Right lung (tissue), 10 donors: ENCODE measurements at places on chromosomes 5 and 9.
A peak's percentile ranks its signal among the peaks of the same experiment; 100 is the strongest.

- DNase-seq = no peak
These were observed 181.4 kb upstream of the TRPM3 start for GRCh38 chr9:71302776-71303175.

- no peak for DNase-seq
These were observed 102.5 kb upstream of the PANK3 start for GRCh38 chr5:168681556-168682183.

GRCh38 chr5:36325196-36325595 lies 23.5 kb upstream of the RANBP3L start:
- DNase-seq = no peak

- DNase-seq = no peak
These were observed 166.8 kb downstream of the MUSK start for GRCh38 chr9:110835404-110835803.

- DNase-seq = peak; percentile 47
These were observed 21.2 kb downstream of the DYNC2I2 start for GRCh38 chr9:128635266-128636023.

DNA sequence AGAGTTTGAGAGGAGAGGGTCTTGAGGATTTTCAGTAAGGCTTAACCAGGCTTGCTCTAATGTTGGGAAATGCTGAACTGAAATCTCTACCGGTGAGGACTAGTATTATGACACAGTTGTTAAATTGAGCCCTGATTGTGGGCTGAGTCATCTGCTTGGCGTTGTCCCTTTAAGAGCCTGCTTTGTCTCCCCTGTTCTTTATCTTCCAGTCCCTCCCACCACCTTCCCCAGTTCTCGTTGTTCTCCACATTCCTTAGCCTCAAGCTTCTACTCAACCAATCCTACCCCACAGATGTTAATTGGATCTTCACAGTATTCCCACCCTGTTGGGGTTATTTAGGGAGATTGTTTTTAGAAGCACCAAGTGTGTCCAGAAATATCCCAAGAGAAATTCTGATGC lies 57.6 kb downstream of the ANKRD55 start:
- DNase-seq = no peak

DNA sequence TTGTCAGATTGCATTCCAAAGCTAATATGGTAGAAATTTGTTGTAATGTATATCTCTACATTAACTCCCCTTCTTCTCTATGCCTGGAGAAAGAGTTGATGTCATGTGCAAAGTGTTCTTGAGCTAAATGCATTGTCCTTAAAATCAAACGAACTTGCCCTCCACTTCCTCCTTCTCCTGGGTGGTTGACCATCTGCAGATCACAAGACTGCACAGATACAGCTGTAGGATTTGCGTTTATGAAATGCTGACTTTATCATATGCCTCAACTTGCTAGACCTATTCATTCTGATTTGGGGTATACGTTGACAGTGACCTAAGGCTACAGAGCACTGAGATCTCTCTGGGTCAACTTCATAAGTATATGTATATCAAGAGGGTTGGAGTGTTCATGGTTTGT lies 8.3 kb downstream of the TRIM32 start:
- DNase-seq = no peak

DNA sequence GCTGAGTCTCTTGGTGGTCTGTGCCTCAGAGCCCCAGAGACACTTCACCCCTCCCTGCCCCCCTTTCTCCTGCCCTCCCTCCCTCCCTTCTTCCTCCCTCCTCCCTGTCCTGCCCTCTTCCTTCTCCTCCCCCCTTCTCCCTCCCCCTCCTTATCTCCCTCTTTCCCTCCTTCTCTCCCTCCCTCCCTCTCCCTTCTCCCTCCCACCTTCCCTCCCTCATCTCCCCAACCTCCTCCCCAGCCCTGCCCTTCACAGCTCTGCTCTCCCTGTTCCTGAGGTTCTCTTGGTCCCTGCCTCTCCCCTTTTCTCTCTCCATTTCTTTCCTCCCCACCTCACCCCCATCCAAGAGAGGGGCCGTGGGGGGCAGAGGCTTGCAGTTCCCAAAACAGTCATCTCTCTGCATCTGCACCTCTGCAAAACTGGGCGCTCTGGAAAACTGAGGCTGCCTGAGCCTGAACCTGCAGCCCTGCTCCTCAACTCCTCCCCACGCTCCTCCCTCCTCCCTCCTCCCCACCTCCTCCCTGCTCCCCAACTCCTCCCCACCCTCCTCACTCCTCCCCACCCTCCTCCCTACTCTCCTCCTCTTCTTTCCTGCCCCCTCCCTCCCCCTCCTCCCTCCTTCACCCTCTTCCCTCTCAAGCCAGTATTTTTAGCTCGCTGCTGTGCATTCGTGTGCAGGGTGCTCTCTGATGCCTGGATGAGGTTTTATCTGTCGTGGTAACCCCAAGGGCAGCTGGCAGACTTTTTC lies 219.1 kb downstream of the C9orf50 start:
- DNase-seq = peak; percentile 38

DNA sequence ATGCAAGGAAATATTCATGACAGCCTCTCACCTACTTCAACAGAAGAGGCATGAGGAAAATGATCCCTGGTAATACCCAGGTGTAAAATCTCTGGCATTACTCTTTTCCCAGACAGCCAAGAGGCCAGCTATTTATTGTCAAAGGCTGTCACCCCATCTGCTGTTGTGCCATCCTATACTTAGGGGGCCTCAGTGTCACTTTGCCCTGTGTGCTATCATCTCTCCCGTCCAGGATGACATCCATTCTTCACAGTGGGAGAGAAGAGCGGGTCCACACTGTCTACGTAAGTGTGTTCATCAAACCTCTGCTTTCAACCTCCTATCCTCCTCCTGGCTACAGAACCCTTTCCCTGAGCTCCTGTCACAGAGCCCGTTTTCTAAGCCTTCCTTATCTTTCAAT lies 82.6 kb downstream of the MYO10 start:
- DNase-seq = no peak

GRCh38 chr9:68912561-68912960 lies 101.4 kb downstream of the PRKACG start:
- no peak for DNase-seq

DNA sequence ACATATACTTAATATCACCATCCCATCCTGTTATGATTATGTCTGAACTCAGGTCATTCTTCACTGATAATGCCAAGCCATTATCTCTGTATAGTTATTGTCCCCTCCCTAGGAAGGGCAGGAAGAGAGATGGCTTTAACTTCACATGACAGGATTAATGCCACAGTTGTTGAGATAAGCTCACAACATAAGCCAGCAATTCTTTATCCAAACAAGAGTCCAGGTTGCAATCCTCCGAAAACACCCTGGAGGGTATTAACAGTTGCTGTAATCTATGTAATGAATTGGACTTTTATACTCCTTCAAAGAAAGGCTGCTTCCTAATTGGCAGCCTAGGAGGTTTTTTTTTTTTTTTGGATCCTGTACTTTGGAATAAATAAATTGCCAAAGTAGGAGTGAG lies 779.4 kb downstream of the SEMA5A start:
- peak; percentile 63 for DNase-seq

GRCh38 chr5:44565360-44565759 lies 176.1 kb upstream of the FGF10 start:
- no peak for DNase-seq

DNA sequence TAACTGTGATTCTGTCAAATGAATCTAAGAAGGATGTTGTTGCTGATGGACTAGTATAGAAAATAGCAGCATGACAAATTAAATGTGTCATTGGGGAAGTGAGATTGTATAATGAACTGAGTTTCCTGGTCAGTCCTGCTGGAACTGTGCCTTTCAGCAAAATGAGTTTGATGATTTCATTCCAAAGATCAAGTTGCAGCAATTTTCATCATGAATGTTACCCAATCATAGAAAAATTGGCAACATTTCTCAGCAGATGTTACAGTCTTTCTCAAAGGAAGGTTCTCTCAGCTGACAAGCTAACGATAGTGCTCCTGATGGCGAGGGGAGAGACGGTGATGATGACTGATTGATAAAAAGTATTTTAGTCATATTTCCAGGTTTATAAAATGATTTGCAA lies 10.7 kb downstream of the PCDHAC2 start:
- DNase-seq = peak; percentile 74

GRCh38 chr5:133845271-133845670 lies 123.2 kb downstream of the C5orf15 start:
- DNase-seq = no peak

- no peak for DNase-seq
These were observed 31.2 kb downstream of the LARP1 start for GRCh38 chr5:154786414-154786813.

DNA sequence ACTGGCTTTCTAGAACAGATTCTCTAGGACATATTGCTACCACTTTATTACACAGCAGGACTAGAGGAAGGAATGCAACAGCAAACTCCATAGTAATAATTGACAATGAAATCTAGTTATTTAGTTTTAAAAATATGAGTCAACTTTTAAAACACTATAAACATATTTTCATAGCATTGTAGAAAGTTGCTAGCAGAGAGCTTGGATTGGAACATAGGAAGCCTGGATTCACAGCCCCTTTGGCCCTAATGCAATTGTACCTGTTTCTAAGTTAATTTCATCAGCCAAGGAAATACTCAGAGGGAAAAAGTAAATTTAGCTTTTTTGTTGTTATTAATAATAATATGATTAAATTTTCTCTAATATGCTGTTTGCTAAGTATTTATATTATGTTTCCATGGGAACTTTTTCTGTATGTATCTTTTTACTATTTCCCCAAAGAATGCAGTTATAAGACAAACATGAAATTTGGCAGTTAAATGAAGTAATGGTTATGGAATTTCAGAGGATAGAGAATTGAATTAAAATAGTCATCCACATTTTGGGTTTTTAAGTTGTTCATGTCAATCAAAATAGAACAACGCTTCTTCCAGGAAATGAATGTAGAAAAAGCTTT lies 45.6 kb downstream of the VCAN start:
- DNase-seq = no peak

GRCh38 chr5:111680737-111681413 lies 76.1 kb downstream of the NREP start:
- peak; percentile 92 for DNase-seq

DNA sequence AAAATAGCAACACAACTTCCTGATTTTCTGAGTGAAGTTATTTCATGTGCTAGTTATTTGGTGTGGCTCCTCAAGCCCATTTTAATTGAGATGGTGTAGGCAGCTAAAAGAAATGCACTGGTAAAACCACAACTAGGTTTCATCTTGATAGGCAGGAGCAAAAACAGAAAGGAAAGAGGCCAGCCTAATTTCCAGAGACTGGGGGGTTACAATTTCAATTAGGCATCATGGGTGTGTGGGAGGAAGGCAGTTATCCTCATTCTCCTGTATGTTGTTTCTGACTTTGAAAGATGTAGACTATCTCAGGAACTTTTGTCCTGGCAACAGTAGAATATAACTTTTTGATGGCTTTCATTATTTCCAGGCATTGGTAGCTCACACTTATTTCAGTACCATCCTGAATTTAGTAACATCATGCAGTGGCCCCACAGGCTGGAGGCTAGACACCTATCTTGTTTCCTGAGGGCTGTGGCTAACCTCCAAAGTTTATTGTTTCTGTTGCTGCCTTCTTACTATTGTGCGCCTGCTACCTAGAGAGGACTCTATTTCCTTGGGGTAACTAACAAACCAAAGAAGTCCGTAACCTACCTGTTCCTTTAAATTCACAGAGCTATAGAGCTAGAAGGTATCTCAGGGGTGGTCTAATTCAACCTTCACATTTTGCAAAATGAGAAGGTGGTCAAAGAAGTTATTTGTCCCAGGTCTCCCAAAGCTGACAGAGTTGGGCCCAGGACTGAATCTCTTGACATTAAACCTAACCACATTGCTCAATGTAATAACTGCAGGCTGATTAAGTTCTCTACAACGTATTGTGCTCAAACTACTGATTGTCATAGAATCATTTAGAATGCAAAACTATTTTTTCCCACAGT lies 42.4 kb downstream of the FYB1 start:
- DNase-seq = no peak

GRCh38 chr5:72554897-72555296 lies 47.7 kb upstream of the ZNF366 start:
- no peak for DNase-seq

- DNase-seq = no peak
These were observed 144.4 kb upstream of the TBCA start for GRCh38 chr5:77920359-77921058.

DNA sequence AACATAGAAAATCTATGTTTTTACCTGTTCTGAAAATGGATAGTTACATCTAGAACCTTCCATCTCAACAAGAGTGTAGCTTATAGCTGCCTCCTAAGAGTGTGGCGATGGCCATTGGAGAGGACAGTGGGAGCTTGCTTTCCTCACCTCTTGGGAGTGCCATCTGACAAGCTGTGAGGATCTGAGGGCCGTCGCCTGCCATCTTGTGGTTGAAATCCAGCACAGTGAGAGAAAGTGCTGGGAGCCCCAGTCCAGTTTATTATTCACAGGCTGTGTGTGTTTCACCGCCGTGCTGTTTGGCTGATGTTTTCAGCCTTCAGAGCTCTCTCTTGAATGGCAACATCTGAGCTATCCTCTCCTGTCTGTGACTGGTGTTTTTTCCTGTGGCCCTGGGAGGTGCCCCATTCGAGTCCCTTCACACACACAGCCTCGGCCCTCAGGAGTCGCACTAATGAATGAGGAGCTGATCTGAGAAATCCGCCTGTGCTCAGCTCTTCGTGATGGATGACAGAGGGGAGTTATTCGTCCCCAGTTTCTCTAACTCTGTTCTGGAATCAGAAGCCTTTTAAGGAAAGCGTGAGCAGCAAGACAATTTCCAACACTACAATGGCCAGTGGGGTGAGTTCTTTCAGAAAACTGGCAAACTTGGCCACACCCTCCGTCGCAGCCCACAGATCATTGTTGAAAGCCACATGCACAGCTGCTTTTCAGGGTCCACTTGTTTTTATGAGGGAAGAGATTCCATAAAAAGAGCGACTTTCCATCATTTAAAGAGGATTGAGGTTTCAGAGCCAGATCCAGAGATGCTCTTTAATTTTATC lies 170.3 kb downstream of the PDZD2 start:
- peak; percentile 58 for DNase-seq

DNA sequence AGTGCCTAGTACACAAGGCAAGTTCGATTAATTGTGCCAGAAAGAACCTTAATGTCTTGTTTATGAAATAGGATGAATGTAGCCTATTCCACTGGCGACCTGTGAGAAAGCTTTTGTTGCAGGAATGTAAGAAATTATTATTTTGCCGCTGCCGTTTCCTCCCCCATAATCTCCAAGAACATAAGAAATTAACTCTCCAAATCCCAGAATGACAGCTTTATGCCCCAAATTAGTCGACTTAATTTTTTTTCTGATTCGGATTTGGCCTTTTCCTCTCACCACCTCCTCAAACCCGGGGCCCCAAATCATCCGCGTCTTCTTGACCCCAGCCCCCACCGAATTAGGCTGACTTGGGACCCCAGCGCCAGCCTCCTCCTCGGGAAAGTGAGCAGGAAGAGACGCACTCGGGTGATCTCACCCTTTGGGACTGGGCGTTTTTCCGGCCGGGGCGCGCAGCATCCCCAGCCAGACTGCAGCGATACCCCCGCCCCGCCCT lies 682 bp upstream of the SPTAN1 start:
- no peak for DNase-seq
